Osteocyte (in vitro differentiated cells): ENCODE measurements at places on chromosomes 1 and 21. TPM values are rescaled to one million over a fixed set of nuclear protein-coding genes. Genes with fewer than 3 reads are reported as not detected.

Gene CRP
- not detected in 2 replicates for total RNA-seq

Gene RIMKLA
- not detected in 2 replicates for total RNA-seq

GRCh38 chr1:83896299-83896698 lies 102.6 kb downstream of the TTLL7 start:
- no peak for DNase-seq

GRCh38 chr1:212743901-212744475 lies 44.3 kb upstream of the BATF3 start:
- no peak for DNase-seq

DNA sequence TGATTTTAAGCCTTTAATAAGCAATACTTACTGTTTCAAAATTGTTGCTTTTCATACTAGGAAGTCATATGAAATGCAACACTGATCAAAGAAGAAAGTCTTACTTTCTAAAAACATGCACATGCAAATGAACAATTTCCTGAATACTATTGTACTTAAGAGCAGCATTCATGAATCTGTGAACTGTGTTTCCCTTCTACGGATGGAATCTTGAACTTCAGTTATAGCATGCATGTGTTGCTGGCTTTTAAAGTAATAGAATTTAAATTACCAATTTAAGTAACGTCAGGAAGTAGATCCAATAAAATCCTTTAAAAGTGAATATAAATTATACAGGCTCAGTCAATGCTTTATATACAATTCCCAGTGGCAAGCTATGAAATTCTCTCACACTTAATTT lies 348.9 kb downstream of the KCNT2 start:
- DNase-seq = no peak

Gene TRIM45
- total RNA-seq = 5.0 and 6.3 TPM in 2 replicates
